ENCODE measurements at places on chromosomes 4 and X.

DNA sequence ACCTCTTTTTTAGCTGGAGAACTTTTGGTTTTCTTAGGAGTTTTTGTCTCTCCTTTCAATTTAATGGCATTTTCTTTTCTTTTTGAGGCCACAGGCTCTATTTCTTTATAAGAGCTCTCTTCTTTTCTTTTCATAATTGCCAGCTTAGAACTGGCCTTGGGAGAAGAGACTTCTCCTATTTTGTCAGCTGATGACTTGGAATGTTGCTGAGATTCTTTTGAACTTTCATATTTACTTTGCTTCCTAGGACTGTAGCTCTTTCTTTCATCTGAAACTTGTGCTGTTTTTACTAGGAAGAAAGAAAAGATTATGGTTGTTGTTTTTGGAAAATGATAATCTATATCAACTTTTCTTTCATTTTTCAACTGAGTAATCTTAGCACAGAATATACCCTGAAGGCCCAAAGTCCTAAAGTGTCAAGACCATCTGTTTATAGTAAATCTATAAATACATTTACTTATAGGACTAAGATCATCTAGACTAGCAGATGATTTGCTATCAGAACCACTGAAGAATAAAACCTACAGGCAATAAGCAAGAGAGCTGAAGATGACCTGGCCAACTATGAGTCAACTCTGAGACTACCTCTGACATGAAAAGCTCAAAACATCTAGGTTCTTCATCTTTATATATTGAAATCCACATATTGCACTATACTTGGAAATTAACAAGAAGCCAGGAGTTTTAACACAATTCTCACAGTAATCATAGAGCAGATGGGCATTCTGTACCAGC lies 45.6 kb downstream of the RFC1 start:
- no peak for DNase-seq

DNA sequence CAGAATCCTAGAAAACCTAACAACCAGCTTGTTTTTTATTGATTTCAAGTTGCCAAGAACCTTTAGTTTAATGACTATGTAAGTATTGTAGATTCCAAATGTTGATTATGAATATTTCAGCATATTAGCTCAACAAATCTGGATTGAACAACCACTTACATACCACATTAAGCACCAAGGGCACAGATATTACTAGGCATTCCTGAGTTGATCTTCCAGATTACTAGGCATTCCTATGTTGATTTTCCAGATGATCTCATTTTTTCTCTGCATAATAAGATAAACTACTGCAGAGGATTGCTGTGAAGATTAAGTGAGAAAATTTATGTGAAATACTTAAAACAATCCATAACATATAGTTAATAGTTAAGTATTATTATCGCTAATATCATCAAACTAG lies 17.4 kb upstream of the DCAF8L1 start:
- no peak for DNase-seq

- DNase-seq = no peak
Observed at GRCh38 chr4:79446145-79446544, 38.1 kb upstream of the GK2 start.

DNA sequence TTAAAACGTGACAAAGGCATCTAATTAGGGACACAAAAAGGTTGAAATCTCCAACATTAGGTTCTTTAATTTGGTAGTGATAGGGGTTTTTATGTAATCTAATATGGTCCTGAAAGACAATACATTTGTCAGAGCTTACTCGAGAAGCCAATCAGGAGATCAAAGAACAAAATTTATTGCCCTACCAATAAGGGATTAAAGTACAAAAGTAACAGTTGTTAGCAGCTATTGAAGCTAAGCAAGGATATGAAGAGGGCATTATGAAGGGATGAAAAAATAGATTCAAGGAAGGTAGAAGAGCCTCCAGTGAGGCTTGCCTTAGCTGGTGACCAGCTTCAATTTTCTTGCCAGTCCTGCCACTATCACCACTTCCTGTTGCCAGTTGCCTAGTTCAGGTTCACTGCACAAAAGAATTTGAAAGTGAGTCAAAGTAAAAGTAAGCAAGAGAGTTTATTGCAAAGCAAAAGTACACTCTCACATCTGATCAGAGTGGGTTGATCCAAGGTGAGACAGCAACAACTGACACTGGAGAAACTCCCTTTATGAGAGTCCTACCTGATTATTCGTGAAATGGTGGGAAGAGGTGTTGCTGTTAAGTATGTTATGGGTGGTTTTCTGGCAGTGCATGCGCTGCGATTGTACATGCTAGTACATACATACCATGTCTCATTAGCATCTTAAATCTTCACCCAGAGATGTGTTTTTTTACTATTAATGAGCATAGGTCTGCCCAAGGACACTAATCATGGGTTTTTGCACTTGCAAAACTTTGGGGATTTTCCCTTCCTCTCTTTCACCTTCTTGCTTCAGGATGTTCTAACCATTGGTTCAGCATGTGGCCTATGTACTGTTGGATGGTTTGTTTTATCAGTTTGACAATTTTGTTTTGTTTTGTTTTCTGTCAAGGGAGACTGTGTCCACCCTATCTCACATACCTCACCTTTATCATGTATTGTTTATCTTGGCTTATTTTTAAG lies 263.2 kb upstream of the ITM2A start:
- DNase-seq = no peak

DNA sequence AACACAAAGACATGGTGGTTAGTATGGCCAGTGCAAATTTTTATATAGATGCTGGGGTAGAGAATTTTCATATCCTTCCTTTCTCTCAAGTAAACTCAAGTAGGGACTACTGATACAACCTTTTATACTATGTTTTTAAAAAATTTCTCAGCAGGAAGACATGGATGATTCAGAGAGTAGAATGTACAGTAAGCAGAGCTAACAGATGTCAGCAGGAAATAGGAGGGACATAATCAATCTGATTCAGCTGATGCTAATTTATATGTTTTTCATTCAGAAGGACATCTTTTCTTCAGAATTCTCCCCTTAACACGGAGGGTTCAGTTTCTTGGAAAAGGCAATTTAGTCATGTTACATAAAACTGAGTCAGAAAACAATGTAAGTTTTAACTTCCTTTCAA lies 95.4 kb downstream of the GRIA2 start:
- no peak for DNase-seq

GRCh38 chrX:23861215-23861896 lies 46.4 kb downstream of the APOO start:
- DNase-seq = no peak

GRCh38 chr4:33067221-33067620 lies 2347.1 kb downstream of the PCDH7 start:
- DNase-seq = no peak

- DNase-seq = no peak
Observed at GRCh38 chrX:39477031-39477761, 620.6 kb downstream of the BCOR start.

- DNase-seq = no peak
Observed at GRCh38 chr4:67575232-67576058, 16.9 kb downstream of the STAP1 start.

DNA sequence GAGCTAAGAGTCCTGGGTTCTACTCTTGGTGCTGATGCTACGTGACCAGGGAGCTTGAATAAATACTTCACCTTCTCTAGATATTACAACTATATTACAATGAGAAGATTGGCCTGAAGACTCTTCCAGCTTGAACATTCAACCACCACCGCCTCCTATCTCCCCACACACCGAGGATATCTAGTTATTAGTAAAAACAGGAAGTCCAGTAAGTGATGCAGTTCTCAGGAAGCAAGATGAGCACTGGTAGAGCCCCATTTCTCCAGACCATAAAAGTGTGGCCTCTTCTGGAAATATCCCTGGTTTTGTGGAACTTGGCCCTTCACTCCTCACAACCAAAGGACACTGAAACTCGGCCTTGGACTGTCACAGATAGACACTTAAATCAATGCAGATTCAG lies 18.5 kb downstream of the PJA1 start:
- DNase-seq = no peak

GRCh38 chrX:10175319-10175871 lies 18.6 kb downstream of the CLCN4 start:
- no peak for DNase-seq

DNA sequence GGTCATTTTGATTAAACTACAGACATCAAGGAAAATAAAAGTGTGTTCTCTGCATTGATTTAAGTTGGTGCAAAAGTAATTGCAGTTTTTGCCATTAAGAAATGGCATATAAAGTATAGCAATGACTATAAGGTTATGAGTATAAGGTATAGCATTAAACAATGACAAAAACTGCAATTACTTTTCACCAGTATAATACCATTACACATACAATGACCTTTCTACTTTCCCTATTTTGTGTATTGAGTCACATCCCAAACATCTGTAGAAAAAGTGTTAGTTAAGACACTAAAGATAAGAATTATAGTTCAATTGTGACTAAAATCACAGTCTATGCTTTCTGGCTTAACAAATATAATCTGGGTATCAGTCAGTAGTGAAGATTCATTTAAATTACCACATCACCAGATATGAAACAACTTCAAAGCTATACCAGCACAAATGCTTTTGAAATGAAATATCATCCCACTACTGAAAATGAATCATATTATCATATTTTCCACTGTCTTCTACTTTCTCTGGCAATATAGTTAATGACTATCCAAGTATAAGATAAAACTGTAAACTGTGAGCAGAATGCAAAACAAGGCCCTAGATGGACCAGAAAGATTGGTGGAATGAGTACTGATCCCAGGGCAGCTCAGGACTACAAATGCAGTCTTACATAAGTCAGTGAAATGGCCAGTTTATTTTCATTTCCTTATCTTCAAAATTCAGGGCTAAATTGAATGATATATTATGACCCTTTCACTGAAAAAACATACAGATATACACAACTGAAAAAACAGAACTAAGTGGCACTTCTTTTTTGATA lies 241.1 kb downstream of the ANTXR2 start:
- DNase-seq = no peak

DNA sequence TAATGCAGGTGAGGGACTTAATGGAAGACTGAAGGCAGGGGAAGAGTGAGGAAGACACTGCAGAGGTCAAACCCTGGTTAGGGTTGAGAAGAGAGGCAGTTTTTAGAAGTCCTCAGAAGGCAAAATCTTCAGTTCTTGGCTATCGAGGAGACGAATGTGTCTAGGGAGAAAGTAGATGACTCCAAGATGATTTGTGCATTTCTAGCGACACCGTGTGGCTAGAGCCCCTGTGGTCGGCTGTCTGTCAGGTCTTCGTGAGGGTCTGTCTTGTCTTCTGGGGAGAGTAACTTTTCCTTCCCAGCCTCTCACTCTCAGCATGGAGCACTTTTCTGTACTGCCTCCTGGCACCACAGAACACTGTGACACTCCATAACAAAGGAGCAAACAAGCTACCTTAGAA lies 458.1 kb downstream of the STIM2 start:
- no peak for DNase-seq

DNA sequence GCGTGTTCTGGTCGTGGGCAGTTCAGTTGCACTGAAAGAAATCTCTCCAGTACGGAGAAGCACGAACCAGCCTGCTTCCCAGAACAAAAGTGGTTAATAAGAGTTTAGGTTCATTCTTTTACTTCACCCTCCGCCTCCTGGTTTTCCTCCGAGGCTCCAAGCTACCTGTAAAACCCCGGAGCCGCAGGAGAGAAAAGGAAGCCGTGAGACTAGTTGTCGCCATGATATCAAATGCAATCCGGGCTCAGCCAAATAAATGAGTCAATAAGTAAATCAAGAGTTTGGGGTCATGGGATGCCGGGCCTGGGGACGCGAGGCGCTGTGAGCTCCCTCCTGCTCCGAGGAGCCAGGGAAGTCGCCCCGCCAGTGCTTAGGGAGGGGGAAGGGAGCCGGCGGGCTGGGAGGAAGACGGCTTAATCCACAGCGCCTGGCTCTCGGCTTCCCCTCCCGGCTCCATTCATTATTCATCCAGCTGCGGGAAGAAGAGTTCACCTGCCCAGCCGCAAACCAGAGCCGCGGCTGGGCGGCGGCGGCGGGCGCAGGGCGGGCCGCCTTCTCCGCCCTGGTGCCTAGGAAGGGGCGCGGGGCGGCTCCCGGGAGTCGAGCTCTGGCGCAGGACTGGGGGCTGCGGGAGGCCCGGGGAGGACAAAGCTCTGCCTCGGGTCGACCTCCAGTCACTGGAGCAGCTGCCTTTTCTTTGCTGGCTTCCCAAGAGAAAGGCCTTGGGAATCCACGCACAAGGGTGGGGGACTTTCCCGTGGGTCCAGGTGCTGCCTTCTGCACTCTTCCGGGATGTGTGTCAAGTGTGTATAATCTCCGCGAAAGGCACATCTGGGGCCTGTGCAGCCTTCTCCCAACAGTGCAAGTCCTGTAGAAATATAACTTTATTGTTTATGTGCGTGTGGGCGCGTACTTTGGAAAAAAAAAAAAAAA lies 1.7 kb downstream of the FRAS1 start:
- DNase-seq = no peak

- no peak for DNase-seq
Observed at GRCh38 chr4:94827481-94828110, 69.8 kb downstream of the BMPR1B start.

DNA sequence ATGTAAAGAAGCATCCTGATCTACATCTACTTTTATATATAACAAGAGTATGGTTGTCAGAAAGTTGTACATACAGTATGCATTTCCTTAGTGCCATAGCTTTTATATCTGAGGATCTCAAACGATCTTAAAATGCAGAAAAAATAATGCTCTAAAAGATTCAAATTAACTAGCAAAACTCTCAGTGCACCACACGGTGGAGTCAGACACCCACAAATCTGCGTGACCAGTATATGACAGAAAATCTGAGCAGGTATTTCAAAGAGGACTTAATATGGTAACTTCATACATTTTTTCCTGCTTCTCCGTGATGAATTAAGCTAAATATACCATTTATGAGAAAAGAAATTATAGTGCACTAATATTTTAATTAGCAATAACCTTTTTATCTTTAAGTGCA lies 803.0 kb downstream of the DMD start:
- no peak for DNase-seq

GRCh38 chr4:106312377-106312776 lies 3.6 kb downstream of the TBCK start:
- no peak for DNase-seq

DNA sequence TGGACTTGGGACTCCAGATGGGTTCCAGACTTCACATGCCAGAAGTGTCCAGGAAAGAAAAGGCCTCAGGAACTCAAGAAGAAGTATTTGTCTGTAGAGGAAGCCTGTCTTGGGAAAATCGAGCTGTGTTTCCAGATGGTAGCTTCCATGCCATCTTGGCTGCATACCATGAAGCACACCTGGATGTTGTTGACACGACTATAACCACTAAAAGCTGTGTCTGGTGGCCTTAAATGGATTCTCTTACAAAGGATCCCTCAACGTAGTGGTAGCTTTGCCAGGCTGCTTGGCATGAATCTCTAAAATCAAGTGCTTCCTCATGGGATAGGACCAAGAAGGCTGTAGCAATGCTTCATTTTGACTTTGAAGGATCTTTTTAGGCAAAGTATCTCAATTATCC lies 313.4 kb upstream of the BOD1L1 start:
- DNase-seq = no peak

DNA sequence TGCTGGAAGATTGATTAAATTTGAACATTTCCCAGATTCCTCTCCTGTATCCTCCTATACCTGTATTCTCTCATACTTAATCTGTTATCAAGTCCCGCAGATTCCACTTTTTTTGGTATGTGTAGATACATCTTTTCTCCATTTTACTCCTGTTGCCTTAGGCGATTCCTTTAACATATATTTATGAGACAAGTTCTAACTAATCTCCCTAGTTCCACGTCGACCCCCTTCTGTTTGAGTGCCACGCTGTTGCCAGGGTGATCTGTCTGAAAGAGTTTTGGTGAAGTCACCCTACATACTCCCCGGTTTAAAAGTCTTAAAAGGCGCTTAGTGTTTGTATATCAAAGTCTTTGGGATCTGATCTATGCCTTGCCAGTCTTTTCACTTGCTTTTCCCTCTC lies 2.4 kb downstream of the HNRNPH2 start:
- no peak for DNase-seq
